ENCODE measurements at places on chromosomes 2 and 18. TPM values are rescaled to one million over a fixed set of nuclear protein-coding genes. Genes with fewer than 3 reads are reported as not detected.

The ROCK2 gene
- total RNA-seq = 20.0 TPM

The PROM2 gene
- total RNA-seq = 37.1 TPM

The DLX1 gene
- total RNA-seq = not detected

The PKDCC gene
- total RNA-seq = 1.9 TPM

The MYL12A gene
- total RNA-seq = 462 TPM

The CCNYL1 gene
- total RNA-seq = 4.3 TPM

The SPAG16 gene
- 23.0 TPM for total RNA-seq

The TGFA gene
- total RNA-seq = 248 TPM

The KCNJ3 gene
- total RNA-seq = not detected

The OST4 gene
- 308 TPM for total RNA-seq

The TTLL4 gene
- total RNA-seq = 5.1 TPM

The GPR75 gene
- total RNA-seq = 0.96 TPM

The NT5C1B gene
- not detected for total RNA-seq

The TOGARAM2 gene
- under 0.01 TPM for total RNA-seq

The AKAIN1 gene
- total RNA-seq = not detected

The GCC2 gene
- 10.4 TPM for total RNA-seq

The HNMT gene
- total RNA-seq = 3.4 TPM

The CPLX4 gene
- 0.24 TPM for total RNA-seq

The CABYR gene
- total RNA-seq = 1.9 TPM

The DNMT3A gene
- total RNA-seq = 7.5 TPM

The PPM1G gene
- 77.2 TPM for total RNA-seq

The KRCC1 gene
- total RNA-seq = 14.3 TPM

The IL1B gene
- 169 TPM for total RNA-seq

The ANKRD30B gene
- total RNA-seq = not detected

Data from tracheal epithelial cell (primary cell).